ENCODE measurements at places on chromosomes 11 and 22.

GRCh38 chr22:22235558-22235957, 9.0 kb upstream of the VPREB1 start:
- no peak overlapping the region for H3K27ac ChIP-seq
- H3K4me3 ChIP-seq: no peak overlapping the region
- H3K4me1 ChIP-seq: no peaks in the 10 kb centered on the region
- DNase-seq: peak; percentile 39
- peaks cover 85% of the 10 kb centered on the region for H3K27me3 ChIP-seq

DNA sequence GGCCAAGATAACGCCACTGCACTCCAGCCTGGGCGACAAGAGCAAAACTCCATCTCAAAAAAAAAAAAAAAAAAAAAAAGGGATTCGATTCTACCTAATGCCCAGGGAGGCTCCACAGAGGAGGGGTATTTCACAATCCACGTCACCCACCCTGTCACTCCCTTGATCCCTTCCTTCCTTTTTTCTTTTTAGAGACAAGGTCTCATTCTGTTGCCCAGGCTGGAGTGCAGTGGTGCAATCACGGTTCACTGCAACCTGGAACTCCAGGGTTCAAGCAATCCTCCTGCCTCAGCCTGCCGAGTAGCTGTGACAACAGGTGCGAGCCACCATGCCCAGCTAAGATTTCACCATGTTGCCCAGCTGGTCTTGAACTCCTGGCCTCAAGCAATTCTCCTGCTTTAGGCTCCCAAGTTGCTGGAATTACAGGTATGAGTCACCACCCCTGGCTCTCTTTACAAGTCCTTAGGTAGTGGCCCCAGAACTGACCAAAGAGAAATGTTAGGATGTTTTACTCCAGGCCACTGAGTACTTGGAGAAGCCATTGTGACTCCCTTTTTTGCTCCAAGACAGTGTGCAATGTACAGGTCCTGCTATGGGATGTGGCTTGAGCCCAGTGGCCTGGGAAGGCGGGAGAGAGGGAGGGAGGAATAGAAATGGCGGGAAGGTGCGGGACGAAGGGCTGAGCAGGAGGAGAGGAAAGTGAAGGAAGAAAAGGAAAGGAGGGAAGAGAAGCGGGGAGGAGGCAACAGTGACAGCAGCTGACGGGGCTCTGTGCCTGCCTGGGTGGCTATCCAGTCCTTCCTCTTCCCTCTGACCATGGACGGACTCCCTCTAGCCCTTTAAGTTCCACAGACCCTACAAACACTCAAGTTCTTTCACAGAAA, 11.8 kb upstream of the FXYD2 start:
- no peak overlapping the region for H3K4me3 ChIP-seq
- no peaks in the 10 kb centered on the region for H3K4me1 ChIP-seq
- H3K36me3 ChIP-seq: no peaks in the 10 kb centered on the region
- no peaks in the 10 kb centered on the region for H3K27me3 ChIP-seq

- H3K27ac ChIP-seq: no peak overlapping the region
- no peaks in the 10 kb centered on the region for H3K4me1 ChIP-seq
- no peaks in the 10 kb centered on the region for H3K36me3 ChIP-seq
- H3K4me3 ChIP-seq: no peak overlapping the region
Measured at GRCh38 chr11:124941703-124942102, 5.9 kb upstream of the HEPACAM start.

- DNase-seq: no peak
- no peak overlapping the region for H3K4me3 ChIP-seq
- no peaks in the 10 kb centered on the region for H3K36me3 ChIP-seq
- no peaks in the 10 kb centered on the region for H3K4me1 ChIP-seq
- H3K27me3 ChIP-seq: no peaks in the 10 kb centered on the region
- H3K27ac ChIP-seq: no peak overlapping the region
Measured at GRCh38 chr11:3876613-3877012, 21.1 kb downstream of the STIM1 start.
